Inflammatory macrophage (primary cell): ENCODE measurements at places on chromosomes 1 and 21.

GRCh38 chr1:227378871-227379554 lies 60.7 kb upstream of the CDC42BPA start:
- no peak for DNase-seq

- no peak for DNase-seq
These were observed 47.4 kb upstream of the RAB4A start for GRCh38 chr1:229223498-229223897.

DNA sequence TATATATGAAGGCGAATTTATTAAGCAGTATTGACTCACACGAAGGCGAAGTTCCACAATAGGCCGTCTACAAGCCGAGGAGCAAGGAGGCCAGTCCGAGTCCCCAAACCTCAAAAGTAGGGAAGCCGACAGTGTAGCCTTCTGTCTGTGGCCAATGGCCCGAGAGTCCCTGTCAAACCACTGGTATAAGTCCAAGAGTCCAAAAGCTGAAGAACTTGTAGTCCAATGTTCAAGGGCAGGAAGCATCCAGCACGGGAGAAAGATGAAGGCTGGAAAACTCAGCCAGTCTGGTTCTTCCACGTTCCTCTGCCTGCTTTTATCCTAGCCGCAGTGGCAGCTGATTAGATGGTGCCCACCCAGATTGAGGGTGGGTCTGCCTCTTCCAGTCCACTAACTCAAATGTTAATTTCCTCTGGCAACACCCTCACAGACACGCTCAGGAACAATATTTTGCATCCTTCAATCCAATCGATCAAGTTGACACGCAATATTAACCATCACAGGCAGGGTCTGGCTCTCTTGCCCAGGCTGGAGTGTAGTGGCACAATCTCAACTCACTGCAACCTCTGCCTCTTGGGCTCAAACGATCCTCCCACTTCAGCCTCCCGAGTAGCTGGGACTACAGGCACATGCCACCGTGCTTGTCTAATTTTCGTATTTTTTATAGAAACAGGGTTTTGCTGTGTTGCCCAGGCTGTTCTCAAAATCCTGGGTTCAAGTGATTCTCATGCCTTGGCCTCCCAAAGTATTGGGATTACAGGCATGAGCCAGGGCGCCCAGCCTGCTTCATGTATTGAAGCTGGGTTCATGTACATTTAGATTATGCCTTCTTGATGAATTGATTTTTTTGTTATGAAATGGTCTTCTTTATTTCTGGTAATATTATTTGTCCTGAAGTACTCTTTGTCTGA lies 85.3 kb downstream of the DHRS3 start:
- DNase-seq: no peak

GRCh38 chr1:59434336-59434735 lies 137.4 kb downstream of the FGGY start:
- no peak for DNase-seq

- DNase-seq: no peak
These were observed 66.3 kb upstream of the SSX2IP start for GRCh38 chr1:84756455-84757082.

GRCh38 chr1:41498804-41499203 lies 14.3 kb upstream of the EDN2 start:
- no peak for DNase-seq

GRCh38 chr1:67405473-67406245 lies 24.5 kb downstream of the SERBP1 start:
- no peak for DNase-seq
